CD4-positive, alpha-beta T cell treated with Interleukin-15 for 1 hour (primary cell): ENCODE measurements at places on chromosomes 6 and 20.

GRCh38 chr6:170165085-170165470 lies 125.8 kb downstream of the DLL1 start:
- no peak for DNase-seq

DNA sequence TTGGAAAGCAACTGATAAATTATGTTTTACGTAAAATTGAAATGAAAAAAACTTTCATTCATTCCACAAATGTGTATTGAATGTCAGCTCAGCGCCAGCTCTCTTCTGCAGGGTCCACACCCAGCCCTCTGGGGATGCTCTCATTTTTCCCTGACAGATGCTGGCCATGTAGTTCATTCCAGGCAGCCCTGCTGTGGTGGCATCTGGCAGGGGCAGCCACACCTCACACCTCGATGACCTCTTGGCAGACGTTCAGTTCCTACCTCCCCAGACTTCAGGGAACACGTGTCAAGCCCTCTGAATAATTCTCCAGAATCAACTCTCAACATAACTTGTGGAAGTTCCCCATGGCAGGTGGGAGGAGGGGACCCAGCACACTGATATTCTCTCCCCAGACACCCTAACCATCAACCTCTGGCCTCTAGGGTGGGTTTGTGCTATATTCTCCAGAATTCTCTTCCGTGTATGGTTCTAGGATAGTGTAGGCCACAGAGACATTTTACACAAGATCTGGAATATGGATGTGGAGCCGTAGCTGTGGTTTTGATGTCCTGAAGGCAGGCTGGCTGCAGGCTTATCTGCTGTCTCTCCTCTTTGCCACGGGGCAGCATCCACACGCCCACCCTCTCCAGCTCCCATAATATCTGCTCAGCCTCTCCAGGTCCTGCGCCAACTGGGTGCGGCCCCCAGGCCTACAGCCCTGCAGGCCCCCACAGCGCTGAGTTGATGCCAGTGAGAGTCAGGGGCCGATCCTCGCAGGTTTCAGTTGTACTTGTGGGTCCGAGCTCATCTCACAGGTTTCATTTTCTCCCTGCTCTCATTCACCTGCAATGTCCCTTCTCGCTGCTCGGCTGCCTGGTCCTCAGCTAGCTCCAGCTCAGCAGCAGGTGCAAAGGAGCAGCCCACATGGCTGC lies 175.8 kb upstream of the ARID1B start:
- no peak for DNase-seq

DNA sequence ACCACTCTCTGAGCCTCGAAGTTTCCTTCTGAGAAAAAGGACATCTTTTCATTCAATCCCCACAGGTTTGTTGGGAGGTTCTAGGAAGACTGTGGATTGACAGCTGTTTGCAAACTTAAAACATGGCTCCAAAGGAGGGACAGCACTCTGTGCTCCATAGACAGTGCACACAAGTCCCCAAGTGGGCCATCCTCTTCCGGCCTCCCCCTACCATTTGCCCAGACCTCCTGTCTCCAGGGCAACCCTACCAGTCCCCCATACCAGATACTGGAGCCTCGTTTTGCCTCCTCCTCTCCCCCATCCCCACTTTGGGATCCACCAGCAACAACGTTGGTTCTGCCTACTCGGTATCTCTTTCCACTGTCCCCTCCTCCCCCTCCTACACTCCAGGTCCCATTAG lies 8.5 kb upstream of the DLGAP4 start:
- no peak for DNase-seq

GRCh38 chr6:149935668-149936067 lies 6.1 kb upstream of the ULBP2 start:
- DNase-seq, result peak; percentile 10

GRCh38 chr6:137776786-137777686 lies 90.0 kb upstream of the TNFAIP3 start:
- DNase-seq, result no peak

- no peak for DNase-seq
These were observed 35.2 kb upstream of the EPHA7 start for GRCh38 chr6:93454533-93454932.

- DNase-seq, result no peak
These were observed 61.1 kb upstream of the C20orf144 start for GRCh38 chr20:33600981-33601380.

GRCh38 chr6:123640567-123641187 lies 3.9 kb upstream of the TRDN start:
- no peak for DNase-seq

DNA sequence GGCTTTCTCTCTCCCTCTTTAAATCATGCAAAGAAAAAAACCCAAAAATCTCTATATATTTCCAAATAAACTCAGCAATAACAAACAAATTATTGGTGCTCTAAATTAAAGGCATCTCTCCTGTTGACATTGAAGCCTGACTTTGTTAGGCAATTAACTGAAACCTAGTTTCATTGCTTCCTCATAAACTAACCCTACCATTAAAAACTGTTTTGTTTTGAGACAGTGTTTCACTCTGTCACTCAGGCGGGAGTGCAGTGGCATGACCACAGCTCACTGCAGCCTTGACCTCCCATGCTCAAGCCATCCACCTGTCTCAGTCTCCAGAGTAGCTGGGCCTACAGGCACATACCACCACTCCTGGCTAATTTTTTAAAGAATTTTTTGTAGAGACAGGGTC lies 34.9 kb downstream of the PIGU start:
- no peak for DNase-seq

- DNase-seq, result no peak
These were observed 317.3 kb downstream of the TAF4 start for GRCh38 chr20:61748376-61748775.

DNA sequence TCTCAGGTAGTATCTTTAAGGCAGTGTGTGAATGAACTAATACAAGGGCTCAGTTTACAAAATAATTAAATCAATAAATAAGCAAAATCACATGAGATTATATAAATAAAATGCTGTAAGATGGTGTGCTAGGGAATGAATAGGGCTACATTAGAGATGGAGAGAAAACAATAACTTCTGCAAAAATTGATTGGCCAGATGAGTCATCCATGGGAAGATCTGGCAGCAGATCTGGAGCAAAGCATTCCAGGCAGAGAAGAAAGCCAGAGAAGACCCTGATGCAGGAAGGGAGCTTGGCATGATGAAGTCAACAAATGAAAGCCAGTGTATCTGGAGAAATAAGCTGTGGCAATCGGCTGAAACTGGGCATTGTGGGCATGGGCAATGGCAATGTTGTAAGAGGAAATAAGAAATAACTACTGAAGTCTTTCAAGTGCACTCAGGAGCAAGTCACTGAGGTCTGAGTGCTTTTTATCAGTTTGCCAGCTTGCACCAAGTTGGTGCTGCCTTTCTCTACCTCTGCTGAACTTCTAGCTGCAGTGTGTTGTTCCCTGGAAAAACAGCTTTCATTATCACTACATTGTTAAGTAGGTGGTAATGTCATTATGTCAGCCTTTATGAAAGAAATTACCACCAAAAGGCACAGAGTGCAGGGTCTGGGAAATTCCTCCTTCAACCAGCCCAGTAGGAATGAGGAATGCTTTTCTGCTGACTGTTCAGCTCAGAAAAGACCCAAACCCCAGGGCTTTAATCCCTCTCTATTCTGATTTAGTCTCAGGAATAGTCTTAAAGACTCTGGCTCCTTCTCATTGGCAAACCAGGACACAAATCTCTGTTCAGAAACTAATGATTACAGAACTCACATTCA lies 231.6 kb downstream of the HTR1B start:
- DNase-seq, result no peak

DNA sequence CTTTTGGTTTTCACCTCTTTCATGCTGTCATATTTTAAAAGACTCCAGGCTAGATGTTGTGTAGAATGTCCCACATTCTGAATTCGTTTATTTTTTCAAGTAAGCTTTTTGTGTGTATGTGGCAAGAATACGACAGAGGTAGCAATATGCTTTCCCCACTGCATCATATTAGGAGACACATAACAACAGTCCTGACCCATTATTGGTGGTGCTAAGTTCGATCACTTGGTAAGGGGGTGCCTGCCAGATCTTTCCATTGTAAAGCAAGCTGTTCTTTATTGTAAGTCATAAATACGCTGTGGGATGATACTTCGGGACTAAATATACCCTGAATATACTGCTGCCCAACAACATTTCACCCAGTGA lies 588 bp upstream of the NCOA3 start:
- no peak for DNase-seq

DNA sequence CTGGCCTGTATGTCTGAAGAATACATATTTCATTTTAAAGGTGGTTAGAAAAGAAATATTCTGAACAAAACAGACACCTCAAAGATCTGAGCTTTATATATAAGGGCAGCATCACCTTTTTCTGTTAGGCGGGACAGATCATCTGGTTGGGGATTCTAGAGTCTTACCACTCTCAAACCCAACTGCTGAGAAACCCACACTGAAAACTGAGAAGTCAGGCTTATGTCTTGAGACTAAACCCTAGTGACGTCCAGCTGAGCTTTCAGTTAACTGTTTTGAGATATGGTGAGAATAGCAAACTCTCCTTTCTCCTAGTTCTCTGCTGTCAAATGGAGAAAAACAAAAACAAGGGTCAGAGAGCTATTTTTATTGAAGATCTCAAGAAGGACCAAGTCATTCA lies 63.7 kb upstream of the CCN6 start:
- DNase-seq, result no peak

DNA sequence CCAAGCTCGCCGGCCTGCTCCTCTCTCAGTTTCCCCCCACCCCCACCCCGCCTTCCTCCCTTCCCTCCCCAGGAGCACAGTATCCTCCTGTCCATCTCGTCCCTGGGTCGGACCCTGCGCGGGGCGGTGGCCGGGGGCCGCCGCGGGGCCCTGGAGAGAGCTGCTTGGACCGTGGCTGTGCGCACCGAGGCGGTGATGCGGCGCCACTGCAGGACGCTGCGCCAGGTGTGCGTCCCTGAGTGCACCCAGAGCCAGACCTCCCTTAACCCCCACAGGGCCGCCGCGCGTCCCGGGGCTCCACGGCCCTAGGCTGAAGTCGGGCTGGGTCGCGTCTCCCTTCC lies 2.2 kb downstream of the C20orf204 start:
- no peak for DNase-seq

GRCh38 chr6:15674690-15675386 lies 12.0 kb upstream of the DTNBP1 start:
- no peak for DNase-seq

DNA sequence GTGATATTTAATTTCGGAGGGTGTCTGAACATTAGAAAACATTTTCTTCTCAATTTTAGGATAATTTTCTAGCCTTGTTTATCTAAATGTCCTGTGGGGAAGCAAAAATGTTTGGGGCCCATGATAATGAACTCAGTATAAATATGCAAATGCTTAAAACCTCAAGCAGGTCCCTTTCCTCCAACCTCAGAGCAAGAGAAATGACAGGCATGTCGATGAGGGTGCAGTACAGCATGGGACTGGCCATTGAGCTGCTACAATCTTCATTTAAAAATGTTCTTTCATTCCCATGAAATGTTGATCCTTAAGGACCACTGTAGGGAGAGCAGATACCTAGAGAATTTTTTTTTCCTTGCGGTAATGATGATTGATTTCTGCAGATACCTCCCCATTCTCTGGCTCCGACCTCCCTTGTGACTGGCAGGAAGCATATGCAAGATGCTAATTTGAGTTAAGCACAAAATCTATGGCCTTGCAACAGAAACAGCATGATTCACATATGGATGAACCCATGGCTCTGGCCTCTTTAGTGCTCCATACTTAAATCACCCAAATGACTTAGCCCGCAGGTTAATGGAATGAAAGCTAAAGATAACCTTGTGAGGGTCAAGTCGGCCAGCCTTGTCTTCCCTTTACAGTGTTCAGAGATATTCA lies 243.3 kb downstream of the SOX4 start:
- no peak for DNase-seq

DNA sequence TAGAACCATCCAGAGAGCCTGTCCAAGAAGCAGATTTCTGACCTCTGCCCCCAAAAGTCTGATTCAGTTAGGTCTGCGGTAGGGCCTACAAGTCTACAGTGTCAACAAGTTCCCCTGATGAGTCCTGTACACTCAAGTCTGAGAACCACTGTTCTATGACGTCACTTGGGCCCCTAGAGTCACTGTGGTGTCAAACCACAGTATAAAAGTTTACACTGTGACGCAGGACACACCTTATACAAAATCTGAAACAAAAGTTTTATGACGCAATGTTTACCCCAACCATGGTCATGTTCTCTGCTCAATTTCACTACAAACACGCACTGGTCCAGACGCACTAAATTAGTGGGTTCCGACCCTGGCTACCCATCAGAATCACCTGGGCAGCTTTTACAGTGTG lies 17.9 kb downstream of the SLA2 start:
- peak; percentile 58 for DNase-seq

DNA sequence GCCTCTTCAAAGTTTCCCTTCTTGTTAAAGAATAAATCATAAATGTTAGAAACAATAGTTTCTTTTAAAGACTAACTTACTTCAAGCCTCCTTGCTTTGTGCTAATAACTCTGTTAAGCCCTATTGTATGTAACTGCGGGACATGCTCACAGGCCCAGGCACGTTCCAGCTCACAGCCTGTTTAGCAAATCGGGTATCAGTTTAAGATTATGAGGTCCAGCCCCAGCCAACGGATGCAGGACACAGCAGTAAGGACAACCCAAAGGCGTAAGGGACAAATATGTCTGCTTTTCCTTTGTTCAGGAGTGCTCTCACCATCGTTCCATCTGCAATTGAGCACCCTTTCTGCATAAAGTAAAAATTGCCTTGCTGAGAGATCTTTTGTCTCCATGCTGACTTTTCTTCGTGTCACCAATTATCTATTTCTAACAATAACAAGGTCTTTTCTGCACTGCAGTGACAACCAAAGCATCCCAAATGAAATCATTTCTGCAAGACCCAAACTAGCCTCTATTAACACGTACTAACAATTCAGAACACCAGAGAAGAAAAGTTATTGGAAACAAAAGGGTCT lies 1.4 kb downstream of the C6orf52 start:
- DNase-seq, result no peak

GRCh38 chr20:58890518-58891085 lies 38.1 kb downstream of the GNAS start:
- DNase-seq, result peak; percentile 78

- DNase-seq, result no peak
These were observed 2.4 kb downstream of the FLRT3 start for GRCh38 chr20:14335052-14335451.

DNA sequence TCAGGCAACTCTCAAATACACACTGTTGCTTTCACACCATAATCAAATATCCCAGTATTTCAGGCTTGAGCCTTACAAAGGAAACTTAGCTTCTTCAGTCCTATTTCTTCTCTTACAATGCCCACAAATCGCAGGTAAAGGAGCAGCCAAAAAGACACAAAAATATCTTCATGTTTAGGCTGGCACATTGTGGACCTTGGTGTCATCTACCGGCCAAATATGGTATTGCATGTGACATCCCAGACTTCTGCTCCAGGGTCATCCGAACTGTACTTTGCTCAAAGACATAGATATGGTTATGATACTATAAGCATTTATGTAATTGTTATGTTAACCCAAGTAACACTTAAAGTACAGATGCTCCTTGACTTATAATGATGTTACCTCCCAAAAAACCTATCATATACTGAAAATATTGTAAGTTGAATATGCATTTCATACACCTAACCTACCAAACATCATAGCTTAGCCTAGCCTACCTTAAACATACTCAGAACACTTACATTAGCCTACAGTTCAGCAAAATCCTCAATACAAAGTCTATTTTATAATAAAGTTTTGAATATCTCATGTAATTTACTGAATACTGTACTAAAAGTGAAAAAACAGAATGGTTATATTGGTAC lies 4.6 kb downstream of the OR2H2 start:
- peak; percentile 33 for DNase-seq

- DNase-seq, result no peak
These were observed 218.5 kb downstream of the ARHGAP18 start for GRCh38 chr6:129491436-129491835.
